ENCODE measurements at places on chromosomes 1 and 21.

DNA sequence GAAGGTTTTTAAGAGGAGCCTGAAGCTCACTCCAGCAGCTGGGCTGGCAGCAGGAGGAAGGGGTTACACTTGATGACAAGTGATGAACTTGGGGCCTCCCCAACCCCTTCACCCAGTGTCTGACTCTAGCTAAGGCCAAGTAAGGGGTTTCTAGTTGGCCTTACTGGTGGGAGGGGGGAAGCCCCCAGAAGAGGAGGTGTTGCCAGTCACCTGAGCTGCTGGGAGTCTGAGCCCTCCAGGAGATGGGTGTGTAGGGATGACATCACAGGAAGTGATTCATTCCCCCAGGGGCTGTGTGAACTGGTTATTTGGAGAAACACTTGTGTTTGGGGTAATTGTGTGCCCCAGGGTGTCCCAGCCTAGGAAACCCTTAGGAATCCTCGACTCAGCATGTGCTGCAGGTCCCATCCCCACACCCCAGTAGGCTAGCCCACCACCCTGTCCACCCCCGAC, 3.1 kb downstream of the PADI1 start:
- DNase-seq = peak; percentile 77

- no peak for DNase-seq
Measured at GRCh38 chr1:233333086-233333485, 5.6 kb downstream of the MAP3K21 start.

- DNase-seq = no peak
Measured at GRCh38 chr1:200112290-200112689, 84.8 kb downstream of the NR5A2 start.

GRCh38 chr1:182752077-182752988, 37.2 kb upstream of the NPL start:
- DNase-seq = no peak

GRCh38 chr1:162430583-162430982, 18.6 kb upstream of the SH2D1B start:
- no peak for DNase-seq

DNA sequence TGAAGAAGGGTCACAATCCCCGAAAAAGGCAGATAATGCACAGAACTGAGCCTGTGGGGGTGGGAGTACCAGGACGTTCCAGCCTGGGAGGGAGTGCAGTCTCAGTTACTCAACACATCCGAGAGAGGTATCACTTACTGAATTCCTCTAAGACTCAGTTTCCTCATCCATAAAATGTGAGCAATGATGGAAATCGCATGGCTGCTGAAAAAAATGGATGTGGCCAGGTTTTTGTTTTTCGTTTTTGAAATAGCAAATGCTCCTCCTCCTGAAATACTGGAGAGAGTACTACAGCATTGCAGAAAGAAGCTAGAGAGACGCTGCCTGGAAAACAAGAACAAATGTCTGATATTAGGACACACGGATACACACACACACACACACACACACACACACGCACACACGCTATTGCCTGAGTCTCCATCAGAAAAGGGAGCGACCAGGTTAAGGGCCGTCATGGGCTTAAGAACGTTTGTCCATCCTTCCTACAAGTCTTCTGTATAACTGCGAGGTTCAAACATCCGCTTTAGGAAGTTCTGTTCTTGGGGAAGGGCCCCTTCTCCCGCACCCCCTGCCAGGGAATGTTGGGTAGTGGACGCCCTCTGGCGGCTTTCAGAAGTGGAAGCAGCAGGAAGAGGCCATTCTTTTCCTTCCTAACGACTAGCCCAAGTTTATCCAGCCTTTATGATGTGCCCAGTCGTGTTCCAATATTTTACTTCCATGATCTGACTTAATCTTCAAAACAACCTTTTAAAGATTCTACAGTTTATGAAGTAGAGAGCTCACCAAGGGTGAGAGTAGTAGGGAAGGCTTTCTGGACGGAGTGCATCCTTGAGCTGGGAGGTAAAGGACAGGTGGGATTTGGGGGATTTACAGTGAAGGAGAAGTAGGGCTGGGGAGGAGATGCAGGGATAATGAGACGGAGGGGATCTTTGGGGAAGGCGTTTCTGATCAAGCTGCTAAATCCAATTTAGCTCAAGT, 699 bp upstream of the NES start:
- peak; percentile 40 for DNase-seq

GRCh38 chr21:14602382-14602958, 56.4 kb upstream of the SAMSN1 start:
- no peak for DNase-seq

DNA sequence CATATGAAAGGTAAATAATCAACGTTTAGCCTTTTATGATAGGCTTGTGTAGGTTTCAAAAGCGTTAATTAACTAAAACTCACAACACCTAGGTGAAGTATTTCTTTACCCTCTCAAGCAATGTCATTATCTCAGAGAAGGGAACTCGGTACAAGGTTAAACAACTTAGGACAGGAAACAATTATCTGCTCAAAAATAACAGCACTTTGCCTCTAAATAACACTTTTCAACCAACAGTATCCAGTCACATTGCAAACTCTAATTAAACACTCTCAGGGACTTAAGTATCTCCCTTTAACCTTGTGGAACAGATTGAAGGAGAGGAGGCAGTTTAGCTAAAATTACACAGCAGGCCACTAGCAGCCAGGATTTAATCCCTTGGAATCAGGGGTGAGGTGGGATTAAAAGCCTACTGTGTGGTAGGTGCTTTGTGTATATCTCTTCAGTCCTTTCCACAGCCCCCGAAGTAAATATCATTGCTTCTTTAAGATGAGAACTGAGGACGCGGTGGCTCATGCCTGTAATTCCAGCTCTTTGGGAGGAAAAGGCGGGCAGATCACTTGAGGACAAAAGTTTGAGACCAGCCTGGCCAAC, 5.2 kb upstream of the AKNAD1 start:
- DNase-seq = no peak

DNA sequence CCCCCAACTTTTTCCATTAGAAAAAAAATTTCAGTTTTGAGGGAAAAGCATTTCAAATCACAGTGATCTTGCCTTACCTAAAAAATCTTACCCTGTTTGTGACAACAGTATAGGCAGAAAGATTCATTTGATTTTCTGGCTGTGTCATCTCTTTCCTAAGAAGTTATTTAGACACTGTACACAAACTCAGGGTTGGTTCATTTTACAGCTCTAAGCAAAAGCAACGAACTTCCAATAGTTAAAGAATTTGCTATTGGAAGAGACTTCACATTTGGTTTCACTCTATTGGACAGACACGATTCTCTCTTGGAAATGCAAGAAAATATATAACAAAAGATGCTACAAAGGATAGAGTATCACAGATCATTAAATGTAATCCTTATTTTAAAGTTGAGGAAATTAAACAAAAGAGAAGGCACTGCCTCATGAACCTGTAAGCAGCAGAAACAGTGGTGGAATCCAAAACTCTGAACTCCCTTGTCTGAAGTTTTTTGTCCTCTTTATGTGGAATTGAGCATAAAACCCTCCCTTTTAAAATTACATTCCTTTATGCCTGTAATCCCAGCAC, 20.8 kb downstream of the EYA3 start:
- no peak for DNase-seq

DNA sequence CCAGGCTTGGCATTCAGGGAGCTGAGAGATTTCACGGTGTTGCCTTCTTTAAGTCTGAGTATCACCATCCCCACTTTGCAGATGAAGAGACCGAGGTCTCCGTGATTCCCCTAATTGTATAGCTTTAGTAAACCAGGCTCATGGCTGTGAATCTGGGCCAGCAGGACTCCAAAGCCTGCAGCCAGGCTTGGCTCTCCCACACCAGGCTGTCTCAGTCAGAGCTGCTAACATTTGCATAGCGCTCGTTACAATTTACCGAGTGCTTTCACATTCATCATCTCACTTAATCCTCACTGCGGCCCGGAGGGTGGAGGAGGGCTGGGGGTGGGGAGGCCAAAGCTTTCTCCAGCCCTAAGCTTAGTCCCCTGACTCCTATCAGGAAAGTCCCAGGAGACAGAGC, 11.7 kb downstream of the C1orf94 start:
- no peak for DNase-seq

GRCh38 chr1:19893687-19894086, 11.5 kb downstream of the OTUD3 start:
- no peak for DNase-seq

- no peak for DNase-seq
Measured at GRCh38 chr1:27430903-27431600, 38.6 kb downstream of the GPR3 start.

GRCh38 chr1:210790196-210790595, 343.8 kb downstream of the KCNH1 start:
- DNase-seq = no peak

DNA sequence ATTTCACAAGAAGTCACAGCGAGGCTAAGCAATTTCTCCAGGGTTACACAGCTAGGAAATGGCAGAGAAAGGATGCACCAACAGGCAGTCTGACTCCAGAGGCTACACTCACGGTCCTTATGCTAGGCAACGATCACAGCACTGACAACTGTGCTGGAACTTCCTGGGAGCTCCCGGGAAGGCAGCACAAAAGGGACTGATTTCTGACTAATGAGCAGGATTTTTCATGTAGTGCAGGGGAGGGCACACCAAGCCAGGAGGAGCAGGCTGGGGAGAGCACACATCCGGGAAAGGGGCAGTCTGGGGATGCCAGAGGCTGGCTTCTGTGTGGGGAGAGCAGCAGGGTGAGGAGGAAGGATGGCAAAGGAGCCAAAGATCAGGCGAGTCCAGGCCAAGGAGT, 486.7 kb downstream of the OMA1 start:
- no peak for DNase-seq

- DNase-seq = no peak
Measured at GRCh38 chr1:172976222-172977041, 74.3 kb downstream of the TNFSF18 start.

GRCh38 chr1:160168609-160169369, 17.4 kb downstream of the ATP1A4 start:
- no peak for DNase-seq

- no peak for DNase-seq
Measured at GRCh38 chr1:18950401-18951026, 6.0 kb downstream of the IFFO2 start.

Measured in stimulated activated naive CD8-positive, alpha-beta T cell treated with anti-CD3 and anti-CD28 coated beads, Interleukin-15, Interleukin-2, amounts not matched to agents 100 U/mL and 50 U/mL, for 24 hours (primary cell).